ENCODE measurements at places on chromosomes 11 and 22.

- no peak for DNase-seq
Measured at GRCh38 chr11:112248201-112248600, 12.5 kb downstream of the PLET1 start.

DNA sequence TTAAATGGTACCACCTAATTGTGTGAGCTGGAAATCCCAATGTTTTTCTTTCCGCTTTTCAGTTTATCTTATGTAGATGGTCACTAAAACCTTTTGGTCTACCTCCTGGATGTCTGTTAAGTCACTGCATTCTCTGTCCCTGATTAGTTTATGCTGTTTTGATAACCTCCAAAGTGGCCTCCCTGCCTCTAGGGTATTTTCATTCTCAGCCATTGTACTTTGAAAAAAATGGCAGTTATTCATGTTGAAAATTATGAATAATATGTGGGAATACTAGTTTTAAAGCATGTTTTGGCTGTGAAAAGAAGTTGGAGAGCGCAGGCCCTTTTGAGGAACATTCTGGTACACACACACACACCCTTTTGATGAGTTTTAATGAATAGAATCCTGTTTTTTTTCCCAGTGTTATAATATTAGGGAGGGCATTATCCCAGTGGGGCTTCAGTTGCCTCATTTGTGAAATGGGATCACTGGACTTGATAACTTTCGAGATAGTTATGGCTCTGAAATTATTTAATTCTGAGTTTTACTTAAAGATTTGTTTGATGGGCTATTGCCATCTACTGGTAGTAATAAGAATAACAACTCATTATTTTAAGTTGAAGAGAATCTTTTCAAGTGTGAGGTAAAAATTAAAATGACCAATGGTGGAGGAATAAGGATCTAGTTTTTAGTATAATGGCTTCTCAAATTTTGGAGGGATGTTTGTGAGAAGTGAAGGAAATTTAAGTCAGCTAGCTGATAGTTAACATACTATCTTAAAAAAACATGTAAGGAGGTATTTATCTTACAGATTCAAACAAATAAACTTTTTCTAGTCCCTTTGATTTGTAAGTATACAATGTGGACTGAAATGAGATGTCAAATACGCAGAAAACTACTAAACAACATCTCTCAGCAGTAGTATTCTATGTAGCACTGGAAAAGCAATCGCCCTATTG is 3.9 kb downstream of the FDX1 start:
- DNase-seq, result no peak

GRCh38 chr11:20207781-20208621 is 47.7 kb upstream of the DBX1 start:
- DNase-seq, result no peak

- DNase-seq, result no peak
Measured at GRCh38 chr11:126355926-126356897, 726 bp downstream of the ST3GAL4 start.

DNA sequence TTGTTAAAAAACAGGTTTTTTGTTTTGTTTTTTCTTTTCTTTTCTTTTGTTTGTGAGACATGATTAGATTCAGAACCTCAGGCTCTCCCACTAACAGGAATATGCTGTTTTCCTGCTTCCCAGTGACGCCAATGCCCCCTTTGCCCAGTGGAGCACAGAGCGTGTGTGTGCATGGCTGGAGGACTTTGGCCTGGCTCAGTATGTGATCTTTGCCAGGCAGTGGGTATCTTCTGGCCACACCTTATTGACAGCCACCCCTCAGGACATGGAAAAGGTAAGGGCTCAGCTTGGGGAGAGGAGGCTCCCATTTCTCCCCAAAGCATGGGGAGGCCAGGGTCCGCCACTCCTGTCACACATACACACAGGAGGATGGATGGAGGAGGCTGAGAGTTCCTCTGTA is 25.0 kb downstream of the CYB5R2 start:
- no peak for DNase-seq

DNA sequence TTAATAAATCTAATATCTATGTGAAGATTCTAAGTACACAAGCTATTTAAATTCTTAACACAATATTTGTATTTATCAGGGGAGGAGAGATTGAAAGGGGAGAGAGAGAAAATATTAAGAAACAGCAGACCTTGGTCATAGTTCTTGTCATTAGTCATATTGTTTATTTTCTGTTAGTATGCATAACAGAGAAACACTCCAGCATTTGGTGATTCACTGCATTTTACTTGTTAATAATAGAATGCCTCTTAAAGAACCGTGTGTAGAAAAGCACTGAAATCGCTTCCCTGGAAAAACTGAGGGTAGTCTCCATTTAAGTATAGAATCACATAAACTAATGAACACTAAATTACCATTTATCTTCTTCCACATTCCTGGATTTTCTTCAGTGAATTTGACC is 122.7 kb upstream of the TRPC6 start:
- no peak for DNase-seq

GRCh38 chr22:39174498-39175352 is 22.2 kb upstream of the CBX7 start:
- peak; percentile 57 for DNase-seq

GRCh38 chr11:66720223-66720898 is 8.7 kb downstream of the SPTBN2 start:
- peak; percentile 87 for DNase-seq

- no peak for DNase-seq
Measured at GRCh38 chr11:45102361-45102809, 44.1 kb upstream of the PRDM11 start.

GRCh38 chr22:27799015-27799826 is 2.3 kb downstream of the MN1 start:
- DNase-seq, result no peak

GRCh38 chr11:47274495-47275235 is 4.7 kb downstream of the MADD start:
- no peak for DNase-seq

- DNase-seq, result no peak
Measured at GRCh38 chr11:10511181-10511621, 29.8 kb downstream of the RNF141 start.

GRCh38 chr11:124301548-124301947 is 12.2 kb downstream of the OR8D1 start:
- no peak for DNase-seq

GRCh38 chr22:50306753-50307749 is at the start of gene PLXNB2:
TSS of gene PLXNB2 (minus strand) at chr22:50307646. CDS start at chr22:50290584, 17,062 bp downstream.
- peak; percentile 78 for DNase-seq

DNA sequence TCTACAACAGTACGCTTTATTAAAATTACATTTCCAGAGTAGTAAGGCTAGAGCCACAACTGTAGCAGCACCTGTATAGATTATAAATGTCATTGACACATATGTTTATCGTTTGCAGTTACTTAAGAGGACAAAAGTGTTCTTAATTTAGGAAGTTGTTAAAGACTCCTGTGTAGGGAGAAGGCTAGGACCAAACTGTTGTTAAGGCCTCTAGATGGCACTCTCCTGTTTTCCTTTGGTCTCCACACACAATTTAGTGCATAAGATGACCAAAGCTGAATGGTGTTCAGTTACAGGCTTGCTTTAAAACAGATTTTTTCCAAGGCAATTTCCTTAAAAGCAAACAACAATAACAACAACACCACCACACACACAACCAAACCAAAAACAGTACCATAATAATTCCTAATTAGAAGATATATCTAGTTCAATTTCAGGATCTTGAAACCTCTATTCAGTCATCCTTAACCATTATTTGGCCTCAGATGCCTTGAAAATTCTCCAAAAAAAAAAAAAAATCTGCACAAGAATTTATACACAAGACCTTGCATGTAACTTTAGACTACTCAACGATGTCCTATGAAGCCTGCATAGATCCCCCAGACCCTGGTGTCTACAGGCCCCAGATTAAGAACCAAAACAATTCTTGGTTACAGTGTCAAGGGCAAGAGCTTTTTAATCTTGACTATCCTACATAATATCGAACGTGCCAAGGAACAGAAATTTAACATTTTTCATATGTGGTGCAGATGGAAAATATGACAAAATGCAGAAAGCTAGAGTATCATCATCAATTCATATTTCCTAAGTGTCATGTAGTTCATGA is 42.6 kb upstream of the APOA1 start:
- DNase-seq, result peak; percentile 56

GRCh38 chr11:65793144-65793581 is 6.3 kb downstream of the OVOL1 start:
- no peak for DNase-seq

- no peak for DNase-seq
Measured at GRCh38 chr11:41713030-41713429, 253.6 kb upstream of the LRRC4C start.

DNA sequence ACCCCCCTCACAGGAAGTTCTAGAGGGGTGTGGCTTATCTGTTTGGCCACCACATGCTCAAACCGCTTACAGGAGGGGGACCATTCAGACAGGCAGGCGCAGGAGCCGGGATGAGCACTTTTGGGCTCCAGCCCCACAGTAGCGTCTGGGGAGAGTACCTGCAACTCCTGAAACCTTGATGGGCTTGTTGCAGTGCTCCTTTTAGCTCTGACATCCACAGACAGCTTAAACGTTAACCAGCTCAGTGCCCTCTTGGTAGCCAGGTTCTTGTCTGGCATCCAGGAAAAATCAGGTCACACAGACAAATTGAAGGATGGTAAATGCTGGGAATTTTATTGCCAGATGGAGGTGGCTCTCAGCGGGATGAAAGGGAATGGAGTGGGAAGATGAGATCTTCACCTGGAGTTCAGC is 326.3 kb downstream of the ETS1 start:
- DNase-seq, result no peak

DNA sequence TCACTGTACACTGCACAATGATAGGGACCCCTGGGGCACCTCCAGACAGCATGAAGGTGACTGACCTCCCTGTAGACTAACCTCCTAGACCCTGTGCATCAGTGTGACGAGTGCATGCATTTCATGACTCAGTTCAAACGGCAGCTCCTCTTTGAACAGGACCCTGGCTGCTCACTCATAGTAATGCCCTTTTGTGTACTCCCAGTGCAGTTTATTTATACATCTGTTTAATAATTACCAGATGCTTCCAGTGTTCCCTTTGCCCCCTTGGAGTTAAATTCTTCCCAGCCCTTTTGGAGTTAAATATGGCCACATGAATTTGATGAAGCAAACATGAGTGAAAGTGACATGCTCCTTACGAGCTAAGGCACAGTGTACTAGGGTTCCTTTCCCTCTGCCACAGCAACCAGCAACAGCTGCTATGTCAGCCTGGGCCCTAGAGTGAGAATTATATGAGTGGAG is 72.4 kb downstream of the PANX1 start:
- no peak for DNase-seq

DNA sequence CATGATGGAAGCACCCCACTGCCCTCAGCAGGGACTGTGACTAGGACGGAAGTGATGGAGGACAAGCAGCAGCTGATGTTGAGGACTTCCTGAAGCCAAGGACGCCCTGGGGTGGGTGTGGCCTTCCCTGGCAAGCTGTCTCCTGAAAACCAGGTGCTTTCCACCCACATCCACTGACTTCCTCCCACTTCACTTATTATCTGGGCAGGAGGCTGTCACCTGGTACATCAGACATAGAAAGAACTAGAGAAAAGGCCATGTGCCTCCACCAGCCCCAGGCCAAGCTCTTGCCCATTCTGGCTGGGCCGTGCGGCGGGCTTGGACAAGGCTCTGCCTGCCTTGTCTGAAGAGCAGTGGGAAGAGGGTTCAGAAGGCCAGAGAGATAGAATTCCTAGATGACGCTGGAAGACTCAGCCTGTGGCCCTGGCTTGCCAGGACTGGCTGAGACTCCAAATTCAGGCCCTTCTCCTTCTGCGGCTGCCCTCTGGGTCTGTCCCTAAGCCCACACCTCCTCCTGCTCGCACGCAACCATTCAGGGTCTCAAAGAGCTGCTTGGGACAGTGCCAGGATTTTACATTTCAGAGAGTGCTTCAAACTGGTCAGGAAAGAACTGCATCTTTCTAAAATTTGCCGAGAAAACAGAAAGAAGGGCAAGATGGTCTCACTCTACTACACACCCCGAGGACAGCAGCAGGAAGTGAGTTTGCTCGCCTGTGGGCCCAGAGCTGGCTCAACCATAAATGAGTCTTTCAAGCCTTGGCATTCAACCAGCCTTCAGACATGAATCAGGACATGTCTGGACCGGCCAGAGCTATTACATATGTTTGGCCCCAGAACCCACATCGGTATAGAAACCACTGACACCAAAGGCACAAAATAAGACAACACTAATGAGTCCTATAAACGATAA is 13.3 kb downstream of the ARHGAP1 start:
- no peak for DNase-seq

DNA sequence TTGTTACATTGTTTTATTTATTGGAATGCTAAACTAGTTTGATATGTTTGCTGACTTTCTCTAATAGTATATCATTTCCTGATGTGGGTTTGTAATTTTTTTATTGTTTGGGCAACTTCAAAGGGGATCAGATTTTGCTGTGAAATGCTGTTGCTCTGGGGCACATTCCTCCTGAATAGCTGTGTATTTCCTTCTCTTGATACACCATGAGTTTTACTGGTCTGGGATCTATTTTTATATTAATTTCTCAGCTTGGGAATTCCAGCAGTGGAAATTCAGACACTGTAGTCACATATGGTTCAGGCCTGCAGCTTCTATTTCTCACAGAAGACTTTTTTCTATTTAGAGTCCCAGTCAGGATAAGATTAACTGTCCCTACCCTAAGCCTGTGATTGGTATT is 58.9 kb downstream of the RPUSD4 start:
- no peak for DNase-seq

GRCh38 chr11:123481640-123482039 is 51.6 kb downstream of the GRAMD1B start:
- DNase-seq, result no peak

GRCh38 chr11:15716550-15716949 is 601.8 kb downstream of the INSC start:
- no peak for DNase-seq

- DNase-seq, result no peak
Measured at GRCh38 chr22:48224332-48224731, 1461.9 kb downstream of the TBC1D22A start.

DNA sequence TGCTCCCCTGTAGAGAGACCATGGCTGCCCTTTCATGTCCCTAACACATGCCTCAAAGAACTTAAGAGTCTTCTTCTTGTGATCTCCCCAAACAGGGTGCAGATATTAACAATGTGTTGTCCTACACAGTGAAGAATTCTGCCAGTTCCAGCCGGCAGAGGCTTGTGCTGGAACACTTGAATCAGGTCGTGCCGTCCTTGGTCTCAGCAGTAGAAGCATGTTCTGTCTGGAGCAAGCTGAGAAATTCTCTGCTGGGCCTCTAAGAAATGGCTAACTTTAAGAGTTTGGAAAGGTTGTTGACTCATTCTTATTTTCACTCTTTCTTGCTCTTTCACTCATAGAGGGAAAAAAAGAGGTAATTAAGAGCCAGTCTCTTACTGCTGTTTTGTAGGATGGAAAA is 71.1 kb upstream of the SLC25A18 start:
- no peak for DNase-seq

GRCh38 chr22:22842085-22842484 is 45.5 kb upstream of the IGLL5 start:
- DNase-seq, result no peak

GRCh38 chr11:79617561-79617960 is 176.7 kb upstream of the TENM4 start:
- DNase-seq, result no peak

GRCh38 chr11:72232260-72233055 is 7.9 kb downstream of the INPPL1 start:
- no peak for DNase-seq

- no peak for DNase-seq
Measured at GRCh38 chr11:79485694-79486093, 44.9 kb upstream of the TENM4 start.

- DNase-seq, result no peak
Measured at GRCh38 chr11:2275334-2276279, 5.2 kb upstream of the ASCL2 start.

GRCh38 chr11:64081745-64082442 is 46.2 kb downstream of the FLRT1 start:
- DNase-seq, result peak; percentile 60

GRCh38 chr22:39087881-39088684 is 9.0 kb upstream of the APOBEC3H start:
- DNase-seq, result peak; percentile 28

Measured in NCI-H1436 (cell line).